ENCODE measurements at places on chromosomes 7 and 10.
A peak's percentile ranks its signal among the peaks of the same experiment; 100 is the strongest.

DNA sequence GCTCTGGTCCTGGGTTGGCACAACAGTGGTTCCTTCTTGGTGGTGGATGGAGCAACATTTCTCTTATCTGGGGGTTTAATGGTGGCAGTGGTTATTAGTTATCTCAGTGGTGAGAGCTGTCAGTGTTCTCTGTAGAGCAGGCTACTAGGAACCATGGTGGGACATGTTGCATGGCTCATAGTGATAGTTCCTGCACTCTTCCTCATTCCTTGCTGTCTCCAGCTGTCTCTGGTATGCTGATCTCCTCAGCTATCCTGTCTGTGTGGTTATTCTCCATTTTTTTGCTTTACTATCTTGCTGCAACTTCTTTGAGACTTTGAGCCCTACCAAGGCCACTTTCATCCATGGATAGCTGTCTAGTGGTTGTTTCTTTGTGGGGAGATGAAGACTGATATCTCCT, 44.0 kb downstream of the CCDC7 start:
- DNase-seq, result no peak

GRCh38 chr10:75099952-75100763, 11.3 kb upstream of the SAMD8 start:
- DNase-seq, result peak; percentile 77

GRCh38 chr7:68800316-68800715, 798.0 kb upstream of the AUTS2 start:
- DNase-seq, result no peak

DNA sequence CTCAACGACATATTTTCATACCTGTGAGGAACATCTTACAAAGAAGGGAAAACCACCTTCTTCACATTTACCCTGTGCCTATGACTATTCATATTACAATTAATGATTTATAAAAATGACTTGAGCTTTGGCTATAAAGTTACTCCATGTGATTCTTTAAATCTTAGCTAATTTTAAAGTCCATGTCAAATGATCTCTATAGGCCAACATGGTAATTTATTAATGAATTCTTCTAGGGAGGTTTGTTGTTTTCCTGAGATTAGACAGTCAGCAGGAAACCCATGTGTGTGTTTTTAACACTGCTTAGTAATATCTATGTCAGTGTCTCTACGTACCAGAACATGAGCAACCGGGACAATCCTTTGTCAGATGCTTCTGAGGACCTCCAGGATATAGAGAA, 307.3 kb downstream of the IPMK start:
- no peak for DNase-seq

DNA sequence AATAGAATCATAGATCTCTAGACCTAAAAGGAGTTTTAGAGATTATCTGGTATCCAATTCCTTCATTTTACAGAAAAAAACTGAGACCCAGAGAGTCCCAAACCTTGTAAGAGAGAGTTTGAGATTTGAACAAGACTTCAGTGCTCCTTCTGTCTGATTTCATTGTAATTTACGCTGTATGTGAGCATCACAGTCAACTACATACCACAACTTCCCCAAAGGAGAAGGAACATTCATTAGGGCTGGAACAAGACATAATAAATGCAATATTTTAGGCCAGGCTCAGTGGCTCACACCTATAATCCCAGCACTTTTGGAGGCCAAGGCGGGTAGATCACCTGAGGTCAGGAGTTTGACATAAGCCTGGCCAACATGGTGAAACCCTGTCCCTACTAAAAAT, 17.3 kb upstream of the PRKAR2B start:
- no peak for DNase-seq

GRCh38 chr7:93861325-93861949, 29.1 kb downstream of the TFPI2 start:
- DNase-seq, result no peak

GRCh38 chr10:125164421-125164820, 4.1 kb upstream of the CTBP2 start:
- no peak for DNase-seq

GRCh38 chr7:116173051-116174028, 37.0 kb upstream of the TES start:
- no peak for DNase-seq

DNA sequence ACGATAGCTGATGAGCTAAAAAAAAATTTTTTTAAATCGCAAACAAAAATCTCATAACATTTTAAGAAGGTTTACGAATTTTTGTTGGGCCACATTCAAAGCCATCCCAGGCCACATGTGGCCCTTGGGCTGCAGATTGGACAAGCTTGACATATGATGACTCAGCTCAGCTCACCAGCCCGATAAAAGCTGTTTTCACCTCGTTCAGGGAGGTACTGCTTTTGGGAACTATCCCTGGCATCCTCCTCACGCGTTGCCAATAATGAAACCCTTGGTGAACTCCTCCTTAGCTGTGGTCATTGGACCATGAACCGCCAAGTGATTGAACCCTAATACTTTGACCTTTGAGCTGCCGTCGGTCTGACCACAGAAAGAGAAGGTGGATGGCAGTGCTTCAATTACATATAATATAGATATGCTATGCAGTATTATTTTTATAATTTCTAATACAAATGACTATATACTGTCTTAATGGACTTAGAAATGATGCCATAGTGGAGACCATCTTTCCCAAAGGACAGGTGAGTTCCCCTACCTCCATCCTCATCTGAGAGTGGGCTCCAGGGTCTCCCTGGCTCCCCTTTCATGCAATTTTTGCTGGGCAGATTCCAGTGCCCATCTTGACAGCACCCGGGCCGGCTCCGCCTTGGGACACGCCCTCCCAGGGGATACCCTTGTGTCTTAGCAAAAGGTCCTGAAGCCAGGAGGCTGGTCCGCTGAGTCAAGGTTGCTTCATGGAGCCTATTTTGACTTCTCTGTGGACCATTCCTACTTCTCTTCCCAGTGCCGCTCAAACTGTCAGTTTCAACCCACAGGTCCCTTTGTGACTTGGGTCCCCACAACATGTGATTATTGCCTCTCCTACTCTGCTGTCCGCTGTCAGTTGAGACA, 707.2 kb downstream of the PARD3 start:
- no peak for DNase-seq

DNA sequence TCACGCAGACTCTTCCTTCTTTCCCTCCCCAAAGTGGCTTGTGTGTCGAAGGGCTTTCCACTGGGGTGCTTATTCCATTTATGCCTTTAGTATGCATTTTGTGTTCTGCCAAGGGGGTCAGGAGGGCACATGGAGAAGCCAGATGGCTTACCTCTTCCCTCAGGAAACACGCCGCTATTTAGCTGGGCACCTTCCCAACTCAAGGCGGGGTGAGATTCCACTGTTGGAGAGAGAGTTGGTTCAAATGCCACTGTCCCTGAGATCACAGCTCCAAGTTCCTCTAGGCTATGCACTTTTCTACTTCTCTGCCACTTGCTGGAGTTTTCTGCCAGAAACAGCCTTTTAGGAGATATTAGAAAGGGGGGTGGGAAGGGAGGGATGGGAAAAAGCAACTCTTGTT, 1091.8 kb downstream of the LRMDA start:
- DNase-seq, result no peak

DNA sequence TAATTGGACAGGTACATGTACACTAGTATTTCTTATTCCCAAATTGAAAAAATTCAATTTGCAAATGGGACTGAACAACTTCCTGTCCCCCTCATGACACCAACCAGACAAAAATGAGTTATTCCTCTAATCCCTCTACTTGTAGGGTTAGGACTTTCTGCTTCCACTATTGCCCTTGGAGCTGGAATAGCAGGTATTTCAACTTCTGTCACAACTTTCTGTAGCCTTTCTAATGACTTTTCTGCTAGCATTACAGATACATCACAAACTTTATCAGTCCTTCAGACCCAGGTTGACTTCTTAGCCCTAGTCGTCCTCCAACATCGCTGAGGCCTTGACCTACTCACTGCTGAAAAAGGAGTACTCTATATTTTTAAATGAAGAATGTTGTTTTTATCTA, 6.4 kb downstream of the CYP3A7 start:
- no peak for DNase-seq

DNA sequence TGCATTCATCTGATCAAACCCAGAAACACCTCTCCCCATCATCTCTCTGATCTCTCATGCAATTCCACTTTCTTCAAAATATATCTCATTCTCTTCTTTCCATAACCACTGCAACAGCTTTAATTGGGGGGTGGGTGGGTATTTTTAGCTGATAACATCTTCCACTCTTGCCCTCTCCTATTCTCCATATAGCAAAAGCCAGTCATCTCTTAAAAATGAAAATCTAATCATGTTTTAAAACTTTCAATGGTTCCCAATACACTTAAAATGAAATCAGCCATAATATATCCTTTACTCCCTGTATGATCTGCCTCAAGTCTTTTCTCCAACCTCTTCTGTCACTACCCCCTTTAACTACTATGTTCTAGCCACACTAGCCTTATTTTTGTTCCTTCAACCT, 1.5 kb downstream of the YME1L1 start:
- DNase-seq, result no peak

DNA sequence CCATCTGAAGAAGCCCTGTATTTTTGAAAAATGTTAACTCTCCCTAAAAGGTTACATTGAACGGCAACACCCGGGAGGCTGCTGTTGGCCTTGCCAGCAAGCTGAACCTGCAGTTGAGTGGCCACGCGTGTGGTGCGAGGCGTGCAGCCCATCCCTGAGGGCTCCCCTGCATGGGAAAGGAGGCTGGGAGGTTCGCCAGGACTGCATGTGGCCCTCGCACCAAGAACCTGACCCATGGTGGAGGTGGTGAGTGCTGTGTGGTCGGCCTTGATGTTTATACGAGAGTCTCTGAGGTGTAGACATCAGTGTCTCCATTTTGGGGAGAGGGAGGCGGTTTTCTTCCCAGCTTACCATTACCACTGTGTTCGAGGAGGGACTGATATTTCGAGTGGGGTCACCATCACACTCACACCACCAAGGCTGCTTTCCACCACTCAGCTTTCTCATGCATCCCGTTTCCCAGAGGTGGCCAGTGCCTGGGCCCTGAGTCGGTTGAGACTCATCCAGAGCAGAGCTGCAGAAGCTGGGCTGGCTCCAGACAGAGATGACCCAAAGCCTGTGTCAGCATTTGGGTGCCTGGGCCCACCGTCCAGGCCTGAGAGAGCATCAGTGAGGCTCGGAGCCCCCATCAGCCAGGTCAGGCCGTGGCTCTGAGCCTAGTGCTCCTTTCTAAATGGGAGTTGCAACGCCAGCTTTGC, 222.6 kb downstream of the EBF3 start:
- DNase-seq, result no peak

DNA sequence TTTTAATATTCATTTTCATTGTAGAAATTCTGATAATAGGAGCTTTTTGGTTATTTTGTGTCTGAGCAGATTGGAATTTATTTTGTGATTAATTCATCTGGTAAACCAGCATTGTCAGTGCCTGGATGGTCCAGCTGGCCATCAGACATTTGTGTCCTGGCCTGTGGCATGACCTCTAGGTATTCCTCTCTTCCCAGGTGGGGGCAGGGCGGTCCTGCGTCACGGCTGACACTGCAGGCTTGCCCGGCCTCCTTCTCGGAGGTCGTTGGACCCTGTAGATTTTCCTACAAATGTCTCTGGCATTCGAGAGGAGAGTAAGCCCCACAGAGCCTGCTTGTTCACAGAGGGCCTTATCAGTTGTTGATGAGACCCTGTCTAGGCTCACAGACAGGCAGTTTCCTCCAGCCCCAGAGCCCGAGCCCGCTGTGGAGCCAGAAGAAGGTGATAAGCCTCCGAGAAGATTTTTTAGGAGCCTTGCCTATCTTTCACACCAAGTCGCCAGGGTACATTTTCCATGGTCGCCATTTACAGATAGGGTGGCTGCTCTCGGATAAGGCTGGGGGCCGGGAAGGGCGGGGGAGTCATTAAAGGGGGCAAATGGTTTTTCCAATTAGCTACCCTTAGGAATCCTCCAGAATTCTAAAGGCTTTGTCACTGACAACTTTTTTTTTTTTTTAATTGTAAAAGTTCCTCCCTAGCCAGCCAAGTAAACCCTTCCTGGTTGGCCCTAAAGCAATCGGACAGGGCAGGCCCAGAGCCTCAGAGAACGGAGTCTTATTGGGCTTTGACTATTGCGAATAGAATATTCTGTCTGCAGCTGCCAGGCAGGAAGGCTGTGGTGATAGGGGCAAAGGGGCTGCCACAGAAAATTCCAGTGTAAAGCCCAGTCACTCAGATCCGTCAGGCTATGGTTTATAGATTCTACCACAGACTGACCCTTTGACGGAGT, 78.1 kb upstream of the TBX20 start:
- no peak for DNase-seq

- no peak for DNase-seq
These were observed 1.7 kb upstream of the ZNF853 start for GRCh38 chr7:6613706-6614105.

GRCh38 chr7:38318241-38318640, 44.8 kb upstream of the TARP start:
- no peak for DNase-seq

DNA sequence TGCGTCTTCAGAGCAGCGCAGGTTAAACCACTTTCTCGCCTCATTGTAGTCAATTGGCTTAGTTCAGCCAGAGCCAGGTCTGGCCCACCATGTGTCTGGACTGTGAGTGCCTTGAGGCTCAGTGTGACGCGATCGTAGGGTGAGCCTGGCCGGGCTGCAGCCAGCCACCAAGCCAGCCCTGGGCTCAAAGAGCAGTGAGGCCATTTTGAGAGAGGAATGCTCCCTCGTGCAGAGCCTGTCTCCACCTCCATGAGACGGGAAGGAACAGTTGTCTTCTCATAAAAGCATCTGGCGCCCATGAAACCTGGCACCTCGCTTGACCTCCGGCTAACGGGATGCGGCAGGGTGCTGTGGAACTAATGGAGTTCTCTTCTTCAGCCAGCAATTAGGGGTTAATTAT, 34.5 kb downstream of the LHPP start:
- no peak for DNase-seq

GRCh38 chr10:106189292-106189691, 975.2 kb downstream of the SORCS1 start:
- DNase-seq, result no peak

GRCh38 chr10:71191551-71192076, 20.8 kb upstream of the UNC5B start:
- no peak for DNase-seq

DNA sequence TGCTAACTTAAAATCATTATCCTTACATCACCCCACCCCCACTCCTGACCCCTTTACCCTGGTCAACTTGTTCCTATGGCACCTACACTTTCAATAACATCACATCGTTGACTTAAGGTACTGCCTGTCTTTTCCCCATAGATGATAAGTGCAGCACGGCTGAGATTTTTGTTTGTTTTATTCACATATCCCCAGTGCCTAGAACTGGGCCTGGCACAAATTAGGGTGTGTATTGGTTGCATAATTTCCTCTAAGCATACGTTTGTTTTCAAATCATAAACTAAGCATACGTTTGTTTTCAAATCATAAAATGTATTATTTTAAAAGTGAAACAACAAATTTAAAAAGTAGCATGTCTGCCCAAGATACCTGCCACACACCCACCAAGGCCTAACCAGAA, 35.3 kb downstream of the ANXA11 start:
- no peak for DNase-seq
